ENCODE measurements at places on chromosomes 5 and 9.
A peak's percentile ranks its signal among the peaks of the same experiment; 100 is the strongest.

DNA sequence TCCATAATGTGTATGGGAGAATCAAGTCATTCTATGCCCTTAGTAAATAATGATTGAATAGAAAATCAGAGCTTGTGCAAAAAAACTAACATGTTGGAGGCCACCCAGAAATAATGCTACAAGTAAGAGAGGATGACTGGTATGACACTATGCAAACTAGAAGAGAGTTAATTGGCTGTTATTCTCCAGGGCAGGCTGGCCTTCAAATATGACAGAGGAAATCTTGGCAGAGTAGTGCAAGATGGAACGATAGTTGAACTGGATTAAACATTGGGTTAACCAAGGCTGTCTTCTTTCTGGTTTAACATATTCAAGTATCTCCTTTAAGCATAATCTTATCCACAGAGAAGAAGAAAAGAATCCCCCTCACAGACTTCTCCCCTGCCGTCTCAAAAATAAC is 196.1 kb downstream of the MPDZ start:
- no peak for DNase-seq

DNA sequence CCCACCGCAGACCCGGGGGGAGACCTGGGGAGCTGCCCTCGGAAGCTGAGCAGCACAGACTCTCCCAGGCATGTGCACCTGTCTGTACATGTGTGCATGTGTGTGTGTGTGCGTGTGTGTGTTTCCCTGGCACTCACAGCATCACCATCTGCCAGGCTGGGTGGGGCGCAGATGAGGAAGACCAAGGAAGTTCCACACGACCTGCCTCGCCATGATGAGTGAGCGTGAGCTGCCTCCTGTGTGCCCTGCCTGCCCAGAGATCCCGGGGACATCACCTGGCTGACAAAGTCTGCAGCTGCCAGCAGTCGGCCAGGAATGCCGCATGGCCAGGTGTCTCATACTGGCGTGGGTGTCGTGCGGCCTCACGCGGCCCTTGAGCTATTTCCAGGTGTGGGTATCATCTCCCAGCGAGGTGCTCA is 4.0 kb upstream of the GPSM1 start:
- DNase-seq = no peak

- DNase-seq = no peak
Observed at GRCh38 chr5:107289030-107289714, 381.6 kb downstream of the EFNA5 start.

GRCh38 chr5:1004461-1005248 is 3.9 kb upstream of the NKD2 start:
- DNase-seq = peak; percentile 62

- no peak for DNase-seq
Observed at GRCh38 chr5:35781181-35781790, 75.4 kb upstream of the IL7R start.

- DNase-seq = peak; percentile 77
Observed at GRCh38 chr5:60843936-60844905, at the start of gene ELOVL7. ELOVL7 (minus strand) TSS chr5:60844269; CDS start chr5:60787397, 56,872 bp downstream.

GRCh38 chr5:3597167-3598007 is 1.8 kb downstream of the IRX1 start:
- DNase-seq = no peak

GRCh38 chr9:74173284-74173683 is 323.9 kb upstream of the RORB start:
- DNase-seq = no peak

- no peak for DNase-seq
Observed at GRCh38 chr9:89372979-89373378, 54.7 kb downstream of the SECISBP2 start.

DNA sequence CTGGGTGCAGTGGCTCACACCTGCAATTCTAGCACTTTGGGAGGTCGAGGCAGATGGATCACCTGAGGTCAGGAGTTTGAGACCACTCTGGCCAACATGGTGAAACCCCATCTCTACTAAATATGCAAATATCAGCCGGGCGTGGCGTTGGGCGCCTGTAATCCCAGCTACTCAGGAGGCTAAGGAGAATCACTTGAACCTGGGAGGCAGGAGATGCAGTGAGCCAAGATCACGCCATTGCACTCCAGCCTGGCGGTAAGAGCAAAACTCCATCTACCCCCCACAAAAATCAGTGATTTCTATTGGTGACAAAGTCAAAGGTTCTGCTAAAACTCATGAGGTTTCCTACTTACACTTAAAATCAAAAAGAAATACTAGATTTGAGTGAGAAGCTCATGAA is 18.8 kb downstream of the CSNK1A1 start:
- no peak for DNase-seq

DNA sequence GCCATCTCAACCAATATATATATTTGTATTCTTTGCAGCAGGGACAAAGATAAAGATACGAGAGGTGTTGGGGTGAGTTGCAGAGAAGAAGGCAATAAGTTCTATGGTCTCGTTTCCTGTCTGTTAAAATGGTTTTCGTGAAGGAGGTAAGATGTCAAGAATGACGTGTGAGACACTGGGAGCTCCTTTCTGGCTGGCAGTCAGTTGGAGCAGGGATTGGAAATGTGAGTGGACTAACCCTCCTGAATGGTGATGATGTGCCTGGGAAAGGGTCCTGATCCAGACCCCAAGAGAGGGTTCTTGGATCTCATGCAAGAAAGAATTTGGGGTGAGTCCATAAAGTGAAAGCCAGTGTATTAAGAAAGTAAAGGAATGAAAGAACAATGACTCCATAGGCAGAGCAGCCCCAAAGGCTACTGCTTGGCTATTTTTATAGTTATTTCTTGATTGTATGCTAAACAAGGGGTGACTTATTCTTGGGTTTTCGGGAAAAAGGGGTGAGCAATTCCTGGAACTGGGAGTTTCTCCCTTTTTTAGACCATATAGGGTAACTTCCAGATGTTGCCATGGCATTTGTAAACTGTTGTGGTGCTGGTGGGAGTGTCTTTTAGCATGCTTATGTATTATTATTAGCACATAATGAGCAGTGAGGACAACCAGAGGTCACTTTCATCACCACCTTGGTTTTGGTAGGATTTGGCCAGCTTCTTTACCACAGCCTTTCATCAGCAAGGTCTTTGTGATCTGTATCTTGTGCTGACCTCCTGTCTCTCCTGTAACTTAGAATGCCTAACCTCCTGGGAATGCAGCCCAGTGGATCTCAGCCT is 53.7 kb downstream of the SPATA31C2 start:
- no peak for DNase-seq

- no peak for DNase-seq
Observed at GRCh38 chr9:21579247-21579671, 97.1 kb upstream of the IFNE start.

Data from NCI-H748 treated with DMSO at 0.1 percent for 48 hours (cell line).